ENCODE measurements at places on chromosomes 1 and 21.

GRCh38 chr1:33393524-33393923, 37.4 kb downstream of the PHC2 start:
- DNase-seq: no peak

DNA sequence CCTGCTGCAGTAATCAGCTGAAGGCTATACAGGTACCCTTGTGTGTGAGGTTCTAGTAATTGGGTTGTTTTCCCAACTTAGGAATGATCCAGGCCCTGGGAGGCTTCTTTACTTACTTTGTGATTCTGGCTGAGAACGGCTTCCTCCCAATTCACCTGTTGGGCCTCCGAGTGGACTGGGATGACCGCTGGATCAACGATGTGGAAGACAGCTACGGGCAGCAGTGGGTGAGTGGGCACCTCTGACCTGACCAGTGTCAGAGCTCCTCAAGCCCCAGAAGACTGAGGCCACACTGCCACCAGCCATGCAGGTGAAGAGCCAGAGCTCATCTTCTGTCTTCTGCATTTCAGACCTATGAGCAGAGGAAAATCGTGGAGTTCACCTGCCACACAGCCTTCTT, 27.7 kb downstream of the ATP1A1 start:
- DNase-seq: no peak

- DNase-seq: no peak
Observed at GRCh38 chr1:6421266-6421665, 1.5 kb upstream of the HES2 start.

DNA sequence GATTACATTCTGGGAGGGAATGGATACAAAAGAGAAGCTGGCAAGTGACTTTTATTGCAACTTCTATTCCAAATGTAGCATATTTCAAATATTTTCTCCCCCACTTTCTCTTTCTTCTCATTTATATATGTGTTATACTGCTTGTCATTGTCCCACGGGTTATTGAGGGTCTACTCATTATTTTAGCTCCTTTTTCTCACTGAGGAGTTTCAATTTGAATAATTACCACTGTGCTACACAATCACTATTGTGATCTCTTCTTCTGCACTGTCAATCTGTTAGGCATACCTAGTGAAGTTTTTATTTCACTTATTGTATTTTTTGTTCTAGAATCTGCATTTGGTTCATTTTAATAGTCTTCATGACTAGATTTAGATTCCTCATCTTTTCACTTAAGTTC, 339.7 kb downstream of the PTPRC start:
- no peak for DNase-seq

DNA sequence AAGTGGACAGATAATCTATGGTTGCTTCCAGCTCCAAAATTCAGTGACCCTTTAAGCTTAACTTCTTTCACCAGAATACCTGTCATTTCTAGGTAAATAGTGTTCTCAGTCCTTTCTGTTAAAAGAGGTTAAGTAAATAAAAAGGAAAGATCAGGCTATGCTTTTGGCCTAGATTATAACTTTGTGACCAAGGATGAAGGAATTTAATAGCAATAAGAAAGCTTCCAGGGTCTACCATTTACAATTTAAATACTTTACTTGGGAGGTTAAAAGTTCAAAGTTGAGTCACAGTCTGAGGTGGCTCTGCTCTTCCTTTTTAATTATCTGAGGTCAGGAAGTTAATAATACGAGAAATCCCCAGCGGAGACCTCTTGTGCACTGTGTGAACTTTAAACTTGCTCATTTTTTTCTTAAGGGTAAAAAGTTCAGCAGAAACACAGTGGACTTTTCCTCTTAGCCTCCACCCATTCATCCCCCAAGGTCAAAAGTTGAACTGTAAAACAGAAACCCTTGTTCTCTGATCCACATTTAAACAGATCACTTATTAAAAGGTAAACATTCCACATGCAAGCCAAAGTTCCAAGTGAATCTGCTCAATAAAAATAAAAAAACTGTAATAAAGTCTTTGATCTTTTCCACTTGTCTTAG, 187.1 kb downstream of the NRIP1 start:
- peak; percentile 96 for DNase-seq

GRCh38 chr1:110092991-110093390, 19.3 kb upstream of the UBL4B start:
- DNase-seq: no peak

- DNase-seq: no peak
Observed at GRCh38 chr1:38006008-38006828, 904 bp upstream of the FHL3 start.

- DNase-seq: no peak
Observed at GRCh38 chr1:20682571-20683236, 21.5 kb upstream of the DDOST start.

DNA sequence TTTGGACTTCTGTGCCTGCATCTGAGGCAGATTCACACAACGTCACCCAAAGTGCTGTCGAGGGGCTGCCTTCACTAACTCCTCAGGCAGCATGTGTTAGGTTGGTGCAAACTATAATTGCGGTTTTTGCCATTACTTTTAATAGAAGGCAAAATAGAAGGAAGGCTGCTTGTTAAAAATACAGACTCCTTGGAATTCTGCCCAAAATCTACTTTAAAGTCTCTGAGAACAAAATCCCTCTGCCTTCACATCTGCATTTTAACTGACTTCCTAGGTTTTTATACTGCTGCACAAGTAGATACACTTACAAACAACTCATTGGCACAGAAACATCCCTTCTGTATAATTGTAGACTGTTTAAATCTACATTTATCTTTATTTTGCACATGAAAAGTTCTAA, 41.3 kb upstream of the SLC19A2 start:
- DNase-seq: no peak

DNA sequence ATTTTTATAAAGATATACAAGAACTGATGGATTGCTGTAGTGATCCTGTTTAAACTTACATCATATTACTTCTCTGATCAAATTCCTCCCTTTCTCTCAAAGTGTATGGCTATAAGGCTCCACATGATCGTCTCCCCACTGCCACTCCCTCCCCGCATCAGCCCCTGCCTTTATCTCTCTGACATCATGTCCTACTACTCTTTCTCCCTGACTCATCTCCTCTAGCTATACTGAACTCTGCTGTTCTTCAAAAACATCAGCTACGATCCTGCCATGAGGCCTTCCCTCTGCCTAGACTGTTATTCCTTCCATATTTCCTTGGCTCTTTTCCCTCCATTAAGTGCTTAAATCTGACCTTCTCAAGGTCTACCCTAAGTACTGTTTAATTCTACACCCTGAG, 22.8 kb downstream of the HFM1 start:
- no peak for DNase-seq

DNA sequence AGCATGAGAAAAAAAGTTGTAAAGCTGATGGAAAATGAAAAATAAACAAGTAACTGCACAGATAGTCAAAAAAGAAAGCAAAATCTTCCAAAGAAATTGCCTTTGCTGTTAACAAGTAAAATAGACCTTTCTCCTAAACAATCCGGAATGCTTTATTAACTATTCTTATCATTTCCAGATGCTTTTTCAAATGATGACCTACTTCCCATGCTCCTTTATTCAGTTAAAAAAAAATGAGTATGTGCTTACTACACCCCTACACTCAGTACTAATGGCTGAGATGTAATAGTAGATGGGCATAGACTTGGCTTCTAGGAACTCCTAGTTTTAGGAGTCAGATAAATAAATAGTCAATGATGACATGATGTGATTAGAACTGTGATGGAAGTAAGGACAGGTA, 108.5 kb downstream of the NIBAN1 start:
- DNase-seq: no peak

DNA sequence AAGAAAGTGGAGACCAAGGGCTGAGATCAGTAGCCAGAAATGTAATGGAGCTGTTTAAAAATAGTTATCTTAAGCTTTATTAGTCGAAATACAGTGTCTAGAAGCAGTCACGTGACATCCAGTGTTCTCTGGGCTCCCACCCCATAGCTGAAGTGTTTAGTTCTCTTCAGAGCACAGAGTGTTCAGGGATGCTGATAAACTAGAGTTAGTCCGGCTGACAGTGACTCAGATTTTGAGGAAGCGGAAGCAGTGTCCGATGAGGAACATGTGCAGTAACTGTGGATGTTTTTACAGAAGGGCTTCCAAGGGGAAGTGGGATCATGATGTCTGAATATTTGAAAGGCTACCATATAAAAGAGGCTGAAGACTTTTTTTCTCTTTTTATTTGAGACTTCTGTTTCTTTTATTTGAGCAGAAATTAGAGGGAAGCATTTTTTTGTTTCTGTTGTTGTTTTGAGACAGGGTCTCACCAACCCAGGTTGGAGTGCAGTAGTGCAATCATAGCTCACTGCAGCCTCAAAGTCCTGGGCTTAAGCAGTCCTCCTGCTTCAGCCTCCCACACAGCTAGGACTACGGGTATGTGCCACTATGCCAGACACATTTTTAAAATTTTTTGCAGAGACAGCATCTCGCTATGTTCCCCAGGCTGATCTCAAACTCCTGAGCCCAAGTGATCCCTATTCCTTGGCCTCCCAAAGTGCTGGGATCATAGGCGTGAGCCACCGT, 124.2 kb downstream of the GALNT2 start:
- DNase-seq: no peak

DNA sequence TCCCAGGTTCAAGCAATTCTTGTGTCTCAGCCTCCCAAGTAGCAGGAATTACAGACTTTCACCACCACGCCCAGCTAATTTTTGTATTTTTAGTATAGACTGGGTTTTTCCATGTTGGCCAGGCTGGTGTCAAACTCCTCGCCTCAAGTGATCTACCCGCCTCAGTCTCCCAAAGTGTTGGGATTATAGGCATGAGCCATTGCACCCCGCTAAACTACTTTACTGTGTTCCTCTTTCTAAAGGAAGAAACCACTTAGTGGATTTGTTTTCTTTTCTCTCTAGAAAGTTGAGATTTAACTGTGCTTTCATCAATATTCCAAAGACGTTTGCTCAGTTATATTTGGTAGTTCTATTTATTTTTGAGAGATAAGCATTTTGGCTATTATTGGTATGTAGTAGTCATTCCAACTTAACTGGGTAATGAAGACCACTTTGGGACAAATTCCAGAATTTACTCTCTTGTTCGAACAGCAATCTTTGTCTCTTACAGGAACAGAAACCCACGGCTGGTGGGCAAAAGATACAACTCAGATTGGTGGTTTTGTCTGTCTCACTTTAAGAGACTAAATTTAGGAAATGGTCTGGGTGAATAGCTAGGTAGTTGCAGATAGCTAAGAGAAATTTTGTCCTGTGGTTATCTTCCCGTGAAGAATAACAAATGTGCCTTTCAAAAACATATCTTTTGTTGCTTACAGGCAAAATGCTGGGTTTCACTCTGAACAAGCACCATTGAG, 103.5 kb upstream of the CD55 start:
- no peak for DNase-seq

DNA sequence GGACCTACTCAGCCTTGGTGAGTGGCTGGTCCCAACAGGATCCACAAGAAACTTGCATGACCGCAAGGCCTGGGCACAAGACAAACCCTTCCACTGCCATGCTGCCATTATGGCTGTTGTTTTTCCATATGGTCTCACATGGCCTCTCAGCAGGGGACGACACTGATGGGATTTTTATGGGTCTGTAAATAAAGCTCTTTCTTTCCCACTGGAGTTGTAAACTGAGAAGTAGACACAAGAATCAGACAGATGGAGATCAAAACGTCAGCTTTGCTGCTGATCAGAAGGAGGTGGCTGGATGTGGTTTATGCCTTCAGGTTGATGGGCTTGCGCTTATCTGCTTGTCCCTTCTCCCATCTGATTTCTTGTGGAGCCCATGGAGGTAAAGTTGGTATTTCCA, 138.1 kb upstream of the KCNJ6 start:
- no peak for DNase-seq

GRCh38 chr1:235259133-235259778, 68.7 kb downstream of the ARID4B start:
- DNase-seq: no peak

- no peak for DNase-seq
Observed at GRCh38 chr21:31258073-31258472, 86.0 kb downstream of the TIAM1 start.

- no peak for DNase-seq
Observed at GRCh38 chr21:37896788-37897187, 19.5 kb downstream of the KCNJ6 start.

DNA sequence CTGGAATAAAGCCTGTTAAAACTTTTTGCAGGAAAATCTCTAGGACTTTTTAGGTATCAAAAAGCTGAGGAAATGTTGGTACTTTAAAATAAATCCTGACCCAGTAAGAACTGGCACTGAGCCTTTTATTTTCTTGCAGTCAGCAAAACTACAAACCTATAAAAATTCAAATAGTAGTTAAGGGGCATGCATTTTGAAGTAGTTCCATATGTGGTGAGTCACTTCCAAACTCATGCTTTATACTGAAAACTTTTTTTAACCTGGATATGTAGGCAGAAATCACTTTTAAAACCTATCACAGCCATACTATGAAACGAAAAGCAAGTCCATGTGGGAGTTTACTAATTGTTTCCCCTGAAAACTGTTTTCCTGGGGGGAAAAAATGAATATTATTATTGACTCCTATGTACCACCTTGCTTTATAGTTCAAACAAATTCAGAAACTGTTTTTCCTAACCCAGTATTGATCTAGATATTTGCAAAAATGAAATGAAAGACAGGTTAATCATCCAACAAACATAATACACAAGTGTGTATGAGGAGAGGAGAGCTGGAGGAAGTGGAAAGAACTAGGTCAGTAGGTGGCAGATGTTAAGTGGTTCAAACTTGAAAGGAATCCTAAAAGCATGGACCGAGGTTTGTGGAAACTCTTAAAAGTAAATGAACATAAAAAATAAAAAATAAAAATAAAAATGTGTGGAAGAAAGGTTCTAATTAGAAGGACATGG, 30.5 kb downstream of the NRIP1 start:
- DNase-seq: no peak

- DNase-seq: no peak
Observed at GRCh38 chr1:40372658-40373322, 737 bp upstream of the SMAP2 start.

DNA sequence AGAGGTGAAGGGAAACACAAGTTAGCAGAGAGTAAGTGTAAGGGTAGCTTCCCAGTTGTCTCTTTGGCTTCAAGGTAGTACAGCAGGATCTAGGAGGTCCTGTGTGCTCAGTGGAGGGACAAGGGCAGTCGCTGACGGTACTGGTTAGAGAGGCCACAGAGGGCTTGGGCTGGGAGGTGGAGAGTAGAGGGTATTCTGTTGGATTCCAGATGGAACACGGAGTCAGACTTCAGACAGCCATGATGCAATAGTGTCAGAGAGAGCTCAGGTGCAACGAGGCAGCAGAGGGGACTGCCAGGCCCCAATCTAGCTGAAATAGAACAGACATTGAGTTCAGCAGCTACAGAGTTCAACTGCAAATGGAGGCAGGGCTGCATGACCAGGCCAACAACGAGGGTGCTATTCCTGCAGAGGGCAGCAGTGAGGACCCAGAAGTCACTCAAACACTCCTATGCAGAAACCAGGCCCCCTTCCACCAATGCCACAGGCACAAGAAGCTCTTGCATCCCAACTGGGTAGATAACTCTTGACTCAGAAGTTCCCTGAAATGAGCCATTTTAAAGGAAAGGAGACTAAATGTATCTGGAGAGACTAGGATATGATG, 325.0 kb upstream of the ESRRG start:
- peak; percentile 24 for DNase-seq

GRCh38 chr1:33586106-33586505, 113.7 kb downstream of the ZSCAN20 start:
- peak; percentile 85 for DNase-seq

Measured in kidney tubule cell (primary cell).